ENCODE measurements at places on chromosomes 12 and 14. TPM values are rescaled to one million over a fixed set of nuclear protein-coding genes. Genes with fewer than 3 reads are reported as not detected.
A peak's percentile ranks its signal among the peaks of the same experiment; 100 is the strongest.

DNA sequence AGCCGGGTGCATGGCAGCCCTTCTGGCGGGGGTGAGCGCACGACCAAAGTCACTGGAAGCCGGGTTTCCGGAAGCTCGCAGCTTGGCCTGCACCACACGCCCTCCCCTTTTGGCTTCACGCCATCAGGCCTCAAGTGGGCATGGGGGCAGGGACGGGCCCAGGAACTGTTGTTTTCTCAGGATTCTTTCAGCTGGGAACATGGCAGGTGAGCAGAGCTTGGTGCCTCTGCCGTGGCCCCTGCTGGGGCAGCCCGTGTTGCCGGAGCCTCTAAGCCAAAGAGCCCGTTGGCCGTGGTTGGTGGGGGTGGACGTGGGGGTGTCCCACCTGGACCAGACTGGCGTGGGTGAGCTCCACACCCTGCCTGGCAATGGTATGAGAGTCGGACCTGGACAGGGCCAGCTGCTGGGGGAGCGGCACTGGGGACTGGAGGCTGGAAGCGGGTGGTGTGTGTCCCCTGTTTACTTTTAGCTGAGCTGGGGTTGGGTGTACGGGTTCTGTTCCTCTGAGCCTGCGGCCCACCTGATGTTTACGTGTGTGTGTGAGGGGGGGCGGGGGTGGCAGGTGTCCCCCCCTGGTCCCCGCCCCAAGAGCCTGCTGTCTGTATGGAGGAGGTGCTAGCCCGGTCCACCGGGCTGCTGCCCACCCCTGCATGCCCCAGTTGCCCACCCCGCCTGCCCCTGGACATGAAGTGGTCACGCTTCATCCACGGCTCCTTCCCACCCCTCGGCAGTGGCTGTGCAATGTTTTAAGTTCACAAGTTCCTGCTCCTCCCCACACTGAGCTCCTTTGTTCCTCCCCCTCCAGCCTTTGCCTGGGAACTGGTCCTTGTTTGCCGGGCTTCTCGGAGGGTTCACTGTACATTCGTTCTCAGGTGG lies 28.7 kb upstream of the PLD4 start:
- DNase-seq: peak; percentile 84
- peaks cover 5% of the 10 kb centered on the region for H3K4me1 ChIP-seq
- H3K4me3 ChIP-seq: no peak overlapping the region
- H3K27ac ChIP-seq: no peak overlapping the region
- H3K36me3 ChIP-seq: no peaks in the 10 kb centered on the region

DNA sequence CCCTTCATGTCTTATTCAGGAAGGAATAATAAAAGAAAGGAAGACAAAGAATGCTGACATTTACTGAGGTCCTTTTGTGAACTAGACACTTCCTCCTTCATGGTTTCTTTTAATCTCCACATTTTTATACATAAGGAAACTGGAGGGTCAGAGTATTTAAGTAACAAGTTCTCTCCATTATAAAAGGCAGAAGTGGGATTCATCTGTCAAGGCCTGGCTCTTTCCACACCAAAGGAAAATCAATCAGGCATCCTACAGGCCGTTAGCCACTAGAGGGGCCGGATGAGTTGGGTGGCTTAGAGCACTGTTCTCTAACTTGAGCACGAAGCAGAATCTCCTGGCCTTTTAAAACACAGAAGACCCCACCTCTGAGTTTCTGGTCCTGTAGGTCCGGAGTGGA lies 36.8 kb upstream of the NINJ2 start:
- no peak for DNase-seq
- peaks cover 1% of the 10 kb centered on the region for H3K36me3 ChIP-seq
- no peak overlapping the region for H3K27ac ChIP-seq
- peaks cover 3% of the 10 kb centered on the region for H3K27me3 ChIP-seq
- peaks cover 13% of the 10 kb centered on the region for H3K4me1 ChIP-seq

Gene HOXC10
- total RNA-seq: not detected

Gene PLEKHH1
- total RNA-seq: 0.50 TPM

Gene CNTN1
- total RNA-seq: 1.6 TPM

Gene TAS2R9
- total RNA-seq: not detected

Measured in osteocyte (in vitro differentiated cells).